Stimulated activated CD4-positive, alpha-beta T cell treated with anti-CD3 and anti-CD28 coated beads, Interleukin-12 subunit alpha, Interleukin-12 subunit beta, amount 100 ng/mL, for 24 hours (primary cell): ENCODE measurements at places on chromosomes 16 and 17.

GRCh38 chr17:14454746-14455145 is 153.9 kb downstream of the HS3ST3B1 start:
- DNase-seq = no peak

GRCh38 chr17:40529991-40530390 is 28.6 kb upstream of the TNS4 start:
- DNase-seq = no peak

GRCh38 chr16:56932721-56933619 is 1.0 kb downstream of the HERPUD1 start:
- DNase-seq = no peak

GRCh38 chr17:49696233-49696761 is 11.5 kb downstream of the SLC35B1 start:
- DNase-seq = peak; percentile 65

- DNase-seq = no peak
These were observed 617 bp downstream of the COASY start for GRCh38 chr17:42562388-42563142.

GRCh38 chr16:12311877-12312276 is 335.3 kb downstream of the SNX29 start:
- DNase-seq = no peak

GRCh38 chr17:64328859-64329531 is 61.7 kb downstream of the PECAM1 start:
- DNase-seq = no peak

- no peak for DNase-seq
These were observed 4.2 kb downstream of the GIT1 start for GRCh38 chr17:29585080-29585751.

- no peak for DNase-seq
These were observed 3.1 kb downstream of the ADAD2 start for GRCh38 chr16:84194018-84194417.

GRCh38 chr17:68452724-68453290 is 4.5 kb downstream of the WIPI1 start:
- no peak for DNase-seq

GRCh38 chr17:16989230-16989952 is 17.5 kb upstream of the TNFRSF13B start:
- no peak for DNase-seq

DNA sequence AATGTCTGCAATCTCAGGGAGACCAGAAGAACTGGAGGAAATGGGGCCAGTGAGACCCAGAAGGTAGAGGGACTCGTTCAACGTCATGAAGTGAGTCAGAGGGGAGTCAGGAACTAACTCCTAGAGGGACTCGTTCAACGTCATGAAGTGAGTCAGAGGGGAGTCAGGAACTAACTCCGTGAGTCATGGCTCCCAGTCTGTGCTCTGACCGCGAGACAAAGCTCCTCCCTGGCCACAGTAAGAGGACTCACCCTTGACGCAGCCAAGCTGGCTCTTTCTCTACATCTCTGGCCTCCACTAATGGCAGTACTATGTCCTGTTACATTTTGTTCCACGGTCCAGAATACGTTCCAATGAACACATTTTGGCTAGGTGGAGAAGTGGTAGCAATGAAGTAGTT is 902.5 kb downstream of the KCNJ2 start:
- no peak for DNase-seq

DNA sequence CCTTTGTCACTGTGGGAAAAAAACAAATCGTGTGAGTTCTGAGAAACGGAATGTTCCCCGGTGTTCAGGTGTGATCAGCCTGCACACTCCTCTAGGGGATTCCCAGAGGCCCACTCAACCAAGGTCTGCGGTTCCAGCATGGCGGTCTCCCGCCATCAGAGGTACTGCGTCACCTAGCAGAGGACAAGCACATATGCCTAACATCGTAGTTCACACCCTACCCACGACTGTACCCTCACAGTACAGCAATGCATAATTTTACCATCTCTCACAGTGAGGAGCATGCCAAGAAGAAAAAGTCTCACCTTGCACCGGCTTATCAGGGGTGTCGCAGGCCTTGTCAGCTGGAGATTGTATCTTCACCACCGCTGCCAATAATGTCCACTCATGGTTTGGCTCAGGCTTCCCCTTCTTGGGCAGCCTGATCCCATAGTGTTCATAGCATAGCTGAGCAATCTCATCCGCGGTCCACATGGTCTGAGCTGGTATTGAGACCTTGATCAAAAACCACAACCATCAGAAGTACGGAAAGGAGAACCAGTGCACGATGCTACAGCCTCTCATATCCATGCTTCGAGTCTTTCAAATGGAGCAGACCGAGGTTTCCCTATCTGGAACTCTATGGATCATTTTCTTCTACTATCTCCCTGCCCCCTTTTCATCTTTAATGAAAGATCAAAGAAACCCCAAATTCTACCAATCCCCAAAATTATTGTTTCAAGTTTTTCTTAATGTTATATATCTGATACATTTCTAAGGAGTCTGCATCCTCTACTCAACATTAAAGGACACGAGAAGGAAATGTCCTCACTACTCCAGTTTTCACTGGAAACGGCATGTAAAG is 2.5 kb downstream of the ADAT1 start:
- no peak for DNase-seq

DNA sequence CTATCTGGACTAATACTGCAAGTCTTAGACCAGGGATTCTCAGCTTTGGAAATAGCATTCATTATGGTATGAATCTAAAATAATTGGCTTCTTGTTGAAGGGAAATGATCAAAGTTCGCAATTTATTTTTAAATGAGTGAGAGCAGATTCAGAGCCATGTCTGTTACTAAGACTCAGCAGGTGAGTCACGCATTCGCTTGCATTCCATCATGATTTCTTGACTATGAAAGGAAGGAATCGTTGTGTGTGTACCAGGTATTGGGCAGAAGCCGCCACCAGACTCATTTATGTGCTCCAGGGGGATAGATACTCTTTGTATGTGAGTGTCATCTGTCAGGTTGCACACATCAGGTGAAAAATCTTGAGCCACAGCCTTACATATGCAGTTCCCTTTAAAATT is 10.8 kb downstream of the GSG1L2 start:
- DNase-seq = no peak

GRCh38 chr17:62703776-62704380 is 76.4 kb downstream of the MRC2 start:
- peak; percentile 53 for DNase-seq

DNA sequence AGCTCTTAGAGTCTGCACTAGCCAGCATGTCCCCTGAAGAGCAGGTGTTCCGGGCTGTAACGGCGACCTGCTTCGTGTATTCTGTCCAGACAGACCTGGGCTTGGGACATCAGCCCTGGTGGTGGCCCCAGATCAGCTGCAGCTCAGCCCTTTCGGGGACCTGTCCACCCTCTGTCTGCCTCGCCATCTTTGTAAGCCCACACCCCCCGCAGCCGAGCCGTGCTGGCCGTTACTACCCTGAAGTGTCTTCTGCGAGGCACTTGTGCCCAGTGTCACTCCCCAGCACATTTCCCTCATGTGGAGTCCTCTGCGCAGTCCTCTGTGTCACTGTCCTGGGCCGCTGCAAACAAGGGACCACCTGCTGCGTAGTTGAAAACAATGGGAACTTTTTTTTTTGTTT is 10.4 kb downstream of the CARD14 start:
- DNase-seq = no peak

- DNase-seq = no peak
These were observed 760 bp downstream of the SLFN12L start for GRCh38 chr17:35536664-35537171.

GRCh38 chr16:85891776-85892166 is 7.2 kb upstream of the IRF8 start:
- DNase-seq = no peak

DNA sequence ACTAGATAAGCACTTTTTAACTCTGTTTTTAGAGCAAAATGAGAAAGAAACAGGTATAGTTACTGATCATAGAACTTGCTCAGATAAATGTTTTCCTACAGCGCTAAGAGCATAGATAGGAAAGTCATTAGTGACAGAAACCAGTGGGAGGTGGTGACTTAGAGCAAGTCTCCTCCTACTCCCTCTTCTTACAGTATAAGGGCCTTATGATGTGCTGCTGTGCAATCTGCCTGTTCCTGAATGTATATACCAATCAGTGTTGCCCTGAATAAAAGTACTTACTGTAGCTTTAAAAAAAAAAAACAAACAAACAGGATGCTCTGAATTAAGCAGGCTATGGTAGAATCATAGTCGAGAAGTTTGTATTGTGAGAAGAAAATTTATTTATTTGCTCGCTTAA is 23.3 kb upstream of the RASL10B start:
- no peak for DNase-seq

- no peak for DNase-seq
These were observed 11.9 kb upstream of the RBFOX3 start for GRCh38 chr17:79622776-79623175.

DNA sequence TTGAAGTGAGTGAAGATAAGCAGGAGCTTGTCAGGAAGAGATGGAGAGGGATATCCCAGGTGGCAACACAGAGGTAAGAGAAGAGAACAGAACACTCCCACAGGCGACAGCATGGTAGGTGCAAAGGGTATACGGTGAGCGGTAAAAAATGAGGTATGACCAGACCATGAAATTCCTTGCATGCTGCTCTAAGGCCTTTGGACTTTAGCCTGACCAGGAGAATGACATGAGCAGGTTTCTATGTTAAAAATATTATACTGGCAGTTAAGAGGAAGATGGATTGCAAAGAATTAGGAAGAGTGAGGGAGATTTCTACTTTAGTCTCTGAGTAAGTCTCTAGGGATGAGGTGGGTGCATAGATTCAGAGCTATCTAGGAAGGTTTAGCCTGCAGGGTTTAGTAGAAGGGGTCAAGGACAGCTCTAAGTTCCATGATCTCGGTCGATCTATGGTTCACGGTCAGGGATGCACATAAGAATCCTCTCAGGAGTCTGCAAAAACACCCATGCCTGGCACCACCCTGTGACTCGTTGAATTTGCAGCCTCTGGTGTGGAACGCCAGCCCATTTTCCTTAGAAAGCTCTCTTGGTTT is 65.7 kb downstream of the HLF start:
- no peak for DNase-seq

- DNase-seq = no peak
These were observed 35.6 kb downstream of the TSC2 start for GRCh38 chr16:2083409-2083808.

- DNase-seq = no peak
These were observed 17.5 kb upstream of the FBXO47 start for GRCh38 chr17:38984666-38985065.

GRCh38 chr17:77676237-77676661 is 282.3 kb upstream of the TNRC6C start:
- DNase-seq = no peak

DNA sequence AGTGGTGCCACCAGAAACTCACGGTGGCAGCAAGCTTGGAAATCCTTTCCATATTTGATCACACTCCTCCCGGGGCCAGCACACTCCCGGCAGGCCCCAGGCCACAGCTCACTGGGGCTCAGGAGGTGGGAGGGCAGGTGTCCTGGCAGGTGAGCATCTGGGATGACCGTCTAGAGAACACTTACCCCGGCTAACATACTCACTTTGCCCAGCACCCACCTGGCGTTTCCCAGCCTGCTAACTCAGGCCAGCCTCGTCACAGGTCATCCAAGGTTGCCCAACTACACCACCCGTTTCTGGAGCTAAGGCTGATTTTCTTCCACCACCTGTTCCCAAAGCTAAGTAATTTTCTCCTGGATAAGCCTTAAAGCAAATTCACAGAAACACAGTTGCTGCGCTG is 24.9 kb downstream of the FBXO31 start:
- DNase-seq = no peak

DNA sequence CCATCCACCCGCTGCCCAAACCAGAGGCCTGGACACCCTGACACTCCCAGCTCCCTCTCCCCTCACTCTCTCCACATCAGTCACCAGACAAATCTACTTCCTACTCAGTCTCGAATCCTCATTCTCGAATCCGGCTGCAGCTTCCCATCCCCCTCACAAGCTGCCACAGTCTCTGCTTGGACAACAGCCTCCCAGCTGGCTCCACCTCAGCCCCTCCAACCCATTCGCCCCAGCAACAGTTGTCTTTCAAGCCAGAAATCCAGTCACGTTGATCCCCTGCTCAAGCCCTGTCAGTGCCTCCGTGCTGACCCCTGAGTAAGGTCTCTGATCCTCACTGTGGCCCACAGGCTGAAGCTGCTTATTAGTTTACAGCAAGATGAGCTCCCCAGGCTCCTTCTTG is 44.2 kb upstream of the MTSS2 start:
- DNase-seq = no peak

- no peak for DNase-seq
These were observed 28.4 kb upstream of the SLC25A19 start for GRCh38 chr17:75317671-75318070.

GRCh38 chr16:4386951-4387565 is 15.4 kb downstream of the VASN start:
- no peak for DNase-seq

- DNase-seq = no peak
These were observed 473 bp upstream of the TPPP3 start for GRCh38 chr16:67393788-67394154.

GRCh38 chr17:606508-607250 is 108.0 kb downstream of the VPS53 start:
- DNase-seq = no peak

DNA sequence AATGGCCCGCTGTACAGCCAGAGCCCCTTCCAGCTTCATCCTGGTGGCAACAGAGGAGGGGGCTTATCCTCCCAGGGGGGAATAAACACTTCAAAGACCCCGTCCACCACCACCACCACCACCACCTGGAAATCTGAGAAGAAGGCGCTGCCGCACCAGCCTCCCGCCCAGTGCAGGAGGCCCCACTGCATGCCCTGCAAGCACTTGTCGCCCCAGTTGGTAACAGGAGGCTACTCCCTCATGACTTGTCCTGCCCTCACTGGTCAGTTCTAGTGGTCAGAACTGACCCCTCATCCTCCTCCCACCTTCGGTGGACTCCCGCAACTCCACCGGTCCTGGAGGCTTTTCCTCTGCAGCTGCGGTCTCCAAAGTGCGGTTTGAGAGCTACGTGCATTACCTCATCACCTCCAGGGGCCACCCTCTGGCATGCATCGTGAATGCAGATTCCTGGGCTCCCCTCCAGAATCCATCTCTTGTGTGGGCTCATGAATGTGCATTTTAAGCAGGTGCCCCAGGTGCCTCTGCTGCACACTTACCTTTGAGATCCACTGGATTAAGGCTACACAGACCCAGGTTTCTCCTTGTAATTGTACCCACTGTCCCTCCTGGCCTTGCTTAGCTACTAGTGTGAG is 71.8 kb downstream of the SRCIN1 start:
- DNase-seq = no peak
